ENCODE measurements at places on chromosomes 7 and 10.

- DNase-seq = no peak
Measured at GRCh38 chr10:112250555-112250954, 32.6 kb upstream of the TECTB start.

- DNase-seq = no peak
Measured at GRCh38 chr10:59319854-59320253, 42.5 kb downstream of the FAM13C start.

DNA sequence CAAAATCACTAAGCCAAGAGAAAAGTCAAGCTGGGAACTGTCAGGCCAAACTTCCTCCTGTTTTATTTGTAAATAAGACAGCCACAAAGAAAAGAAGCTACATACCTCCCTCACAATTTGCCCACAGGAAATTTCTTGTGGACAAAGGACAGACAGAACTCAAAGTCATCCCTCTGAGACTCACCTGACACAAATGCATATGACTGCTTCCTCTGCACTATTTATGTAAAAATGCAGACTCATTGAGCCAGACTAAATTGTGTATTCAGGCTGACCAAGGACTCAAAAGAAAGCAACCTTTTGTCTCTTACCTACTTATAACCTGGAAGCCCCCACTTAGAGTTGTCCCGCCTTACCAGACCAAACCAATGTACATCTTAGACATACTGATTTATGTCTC lies 11.8 kb downstream of the TOMM7 start:
- DNase-seq = no peak

DNA sequence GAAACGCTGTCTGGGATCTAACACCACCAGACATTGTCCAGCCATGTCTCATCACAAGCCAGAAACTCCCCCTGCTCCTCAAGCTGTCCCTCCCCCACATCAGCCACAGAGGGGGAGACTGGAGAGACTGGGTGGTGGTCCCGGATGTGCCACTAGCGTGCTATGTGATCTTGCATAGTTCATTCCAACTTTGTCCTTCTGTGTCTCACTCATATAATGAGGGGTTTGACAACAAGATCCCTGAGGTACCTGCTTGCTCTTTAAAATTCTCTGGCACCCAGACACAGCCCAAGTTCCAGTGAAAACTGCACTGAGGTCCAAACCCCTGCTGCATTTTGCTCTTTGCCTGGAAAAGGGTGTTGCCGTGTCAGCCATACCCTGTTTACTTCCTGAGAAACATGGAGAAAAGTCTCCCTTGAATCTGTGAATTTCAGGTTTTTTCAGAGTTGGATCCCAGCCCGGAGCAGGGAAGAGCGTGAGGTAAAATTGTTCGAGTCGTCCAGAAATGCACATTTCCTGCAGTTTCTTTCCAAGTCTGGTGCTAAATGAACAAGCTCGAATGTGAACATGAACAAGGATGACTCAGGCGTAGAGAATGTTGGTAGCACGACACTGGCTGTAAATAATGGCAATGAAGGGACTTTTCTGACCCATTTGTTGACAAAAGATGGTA lies 156.6 kb downstream of the CCDC3 start:
- peak; percentile 55 for DNase-seq

DNA sequence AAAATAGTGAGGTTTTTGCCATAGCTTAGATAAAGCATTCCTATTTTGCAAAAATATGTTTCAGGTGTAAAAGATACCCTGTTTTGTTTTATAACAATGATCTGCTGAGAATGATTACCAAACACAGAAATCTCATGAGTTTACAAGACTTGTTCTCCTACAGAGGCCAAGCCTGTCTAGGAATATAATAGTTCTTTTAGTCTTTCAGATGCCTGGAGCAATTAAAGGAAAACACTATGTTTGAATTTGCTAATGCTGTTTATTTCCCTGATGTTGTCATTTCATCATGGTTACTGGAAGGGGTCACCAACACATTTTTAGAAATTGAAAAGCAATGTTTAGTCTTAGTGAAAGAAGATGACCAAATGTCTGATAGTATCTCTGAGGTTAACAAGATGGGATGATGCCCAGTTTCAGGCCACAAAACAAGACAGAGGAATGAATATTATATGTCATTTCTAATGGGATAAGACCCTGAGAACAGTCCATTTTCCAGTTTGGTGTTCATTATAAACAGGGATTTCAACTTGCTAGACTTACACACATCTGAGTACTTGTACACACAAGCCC lies 559.9 kb downstream of the INHBA start:
- DNase-seq = no peak

DNA sequence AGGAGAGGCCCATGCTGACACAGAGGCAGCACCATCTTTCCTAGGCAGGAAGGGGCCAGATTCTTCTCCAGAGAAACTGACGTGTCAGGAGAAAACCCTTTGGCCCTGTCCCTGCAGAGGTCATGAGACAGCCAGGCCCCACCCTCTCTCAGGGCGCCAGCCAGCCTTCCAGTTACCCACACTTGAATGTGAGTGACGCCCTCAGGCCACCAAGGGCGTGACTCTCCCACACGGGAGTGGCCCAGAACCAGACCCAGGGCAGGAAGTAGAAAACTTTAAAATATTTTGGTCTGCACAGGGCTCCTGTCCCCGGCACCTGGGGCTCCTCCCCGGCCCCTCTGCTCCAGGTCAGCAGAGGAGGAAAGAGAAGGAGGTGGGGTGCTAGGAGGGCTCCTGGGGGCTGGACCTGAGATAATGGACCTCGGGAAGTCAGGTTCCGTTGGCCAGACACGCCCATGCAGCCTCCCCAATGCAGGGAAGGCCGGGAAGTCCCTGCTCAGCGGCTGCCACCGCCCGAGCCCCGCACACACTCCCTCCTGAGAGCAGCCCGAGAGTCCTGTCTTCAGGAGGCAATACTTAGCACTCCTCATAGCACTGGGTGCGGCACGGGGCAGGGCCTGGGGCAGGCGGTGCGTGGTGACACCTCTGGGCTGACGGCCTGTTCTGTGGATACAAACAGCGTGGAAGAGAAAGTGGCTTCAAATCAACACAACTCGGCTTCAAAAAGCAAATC lies 67.0 kb upstream of the CFAP46 start:
- no peak for DNase-seq

Data from AG04450 (cell line).